Foreskin keratinocyte (primary cell): ENCODE measurements at places on chromosomes 4 and X. TPM values are rescaled to one million over a fixed set of nuclear protein-coding genes. Genes with fewer than 3 reads are reported as not detected.

GPM6B gene
- total RNA-seq, result 0.17 TPM in 1 of 2 replicates, not detected in the other

GRCh38 chr4:85571008-85571407, 96.1 kb downstream of the ARHGAP24 start:
- no peak for DNase-seq

- DNase-seq, result peak; percentile 38
These were observed 90.5 kb upstream of the ZNF827 start for GRCh38 chr4:146029147-146029546.

DNA sequence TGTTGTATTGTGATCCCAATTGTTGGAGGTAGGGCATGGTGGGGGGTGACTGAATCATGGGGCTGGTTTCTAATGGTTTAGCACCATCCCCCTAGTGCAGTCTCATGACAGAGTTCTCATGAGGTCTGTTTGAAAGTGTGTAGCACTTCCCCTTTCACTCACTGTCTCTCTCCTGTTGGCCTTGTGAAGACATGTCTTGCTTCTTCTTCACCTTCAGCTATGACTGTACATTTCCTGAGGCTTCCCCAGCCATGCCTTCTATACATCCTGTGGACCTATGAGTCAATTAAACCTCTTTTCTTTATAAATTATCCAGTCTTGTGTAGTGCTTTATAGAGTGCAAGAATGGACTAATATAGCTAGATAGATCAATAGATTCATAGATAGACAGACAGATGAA, 230.0 kb downstream of the MAGEE1 start:
- DNase-seq, result no peak

DNA sequence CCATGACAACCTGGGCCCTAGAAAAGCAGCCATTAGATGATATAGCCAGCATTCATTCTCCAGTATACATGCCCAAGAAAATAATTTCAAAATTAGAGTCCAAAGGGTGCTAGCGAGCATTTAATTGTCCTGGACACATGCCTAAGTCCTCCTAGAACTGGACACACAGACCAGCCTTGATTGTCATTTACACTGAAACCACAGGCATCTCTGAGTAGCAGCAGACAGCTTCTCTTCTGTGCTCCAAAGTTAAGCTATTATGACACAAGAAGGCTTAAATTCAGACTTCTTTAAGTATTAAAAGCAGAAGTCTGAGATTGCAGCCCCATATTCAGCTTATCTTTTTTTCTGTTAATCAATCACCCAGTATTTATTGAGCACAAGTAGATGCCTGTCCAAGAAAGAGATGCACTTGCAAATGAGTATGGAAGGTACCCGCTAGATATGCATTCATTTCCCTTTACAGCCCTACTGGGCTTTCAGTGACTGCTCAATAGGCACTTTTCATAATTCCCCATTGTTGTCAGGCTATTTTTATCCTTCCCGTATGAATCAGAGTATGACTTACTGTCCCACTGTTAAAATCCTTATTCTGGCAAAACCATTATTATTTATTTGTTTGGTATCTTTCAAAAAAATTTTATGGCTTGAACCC, 374.1 kb downstream of the FBXW7 start:
- DNase-seq, result peak; percentile 30

DNA sequence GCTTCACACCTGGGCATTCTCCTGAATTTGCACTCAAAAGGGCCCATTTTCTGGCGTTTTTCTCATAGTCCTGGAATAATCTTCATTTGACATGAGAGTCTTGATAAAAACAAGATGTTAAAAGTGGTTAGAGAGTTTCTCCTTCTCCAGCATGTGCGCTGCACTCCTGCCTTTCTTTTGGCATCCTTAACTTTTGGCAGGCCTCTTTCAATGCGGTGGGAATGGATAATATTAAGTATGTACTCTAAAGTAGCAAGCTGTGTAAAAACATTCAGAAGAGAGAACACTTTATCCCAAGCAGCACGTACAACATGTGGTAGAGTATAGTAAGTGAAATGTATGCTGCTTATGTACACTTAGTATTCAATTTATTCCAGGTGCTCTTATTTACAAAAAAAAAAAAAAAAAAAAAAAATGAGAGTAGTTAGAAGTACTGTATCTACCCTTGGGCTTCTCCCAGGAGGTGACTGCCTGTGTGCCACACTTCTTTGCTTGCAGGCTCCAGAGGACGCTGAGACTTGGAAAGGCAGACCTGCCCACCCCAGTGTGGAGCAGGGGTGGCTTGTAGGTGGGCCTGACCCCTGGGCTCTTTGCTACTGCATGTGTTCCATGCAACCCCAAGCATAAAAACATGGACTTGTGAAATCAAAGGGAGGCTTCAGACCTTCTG, 3.9 kb downstream of the FGF2 start:
- no peak for DNase-seq

DNA sequence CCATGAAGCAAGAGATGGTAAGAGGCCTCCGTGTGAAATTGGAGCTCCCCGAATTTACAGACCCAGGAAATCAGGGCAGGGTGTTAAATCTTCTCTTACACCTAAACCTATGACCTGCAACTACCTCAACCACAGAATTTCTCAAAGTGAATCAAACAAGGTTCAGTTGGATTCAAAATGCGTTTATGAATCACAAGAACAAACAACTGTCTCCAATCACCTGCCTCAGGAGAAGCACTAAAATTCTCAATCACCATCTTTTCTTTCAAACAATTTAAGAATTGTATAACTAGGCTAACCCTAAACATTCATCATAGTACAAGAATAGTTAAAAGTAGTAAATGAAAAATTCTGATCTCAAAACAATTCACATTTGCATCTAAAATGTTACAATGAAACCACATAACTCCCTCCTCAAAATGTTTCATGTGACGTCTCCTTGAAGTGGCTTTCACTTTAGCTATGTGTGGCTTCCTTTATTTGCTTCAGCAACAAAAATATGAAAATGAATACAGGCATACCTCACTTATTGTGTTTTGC, 19.2 kb downstream of the PPP3CA start:
- no peak for DNase-seq
